ENCODE measurements at places on chromosomes 2 and 18. TPM values are rescaled to one million over a fixed set of nuclear protein-coding genes. Genes with fewer than 3 reads are reported as not detected.

The CTAGE1 gene
- not detected for total RNA-seq

The ATOH8 gene
- not detected for total RNA-seq

The IL1R2 gene
- 0.47 TPM for total RNA-seq

DNA sequence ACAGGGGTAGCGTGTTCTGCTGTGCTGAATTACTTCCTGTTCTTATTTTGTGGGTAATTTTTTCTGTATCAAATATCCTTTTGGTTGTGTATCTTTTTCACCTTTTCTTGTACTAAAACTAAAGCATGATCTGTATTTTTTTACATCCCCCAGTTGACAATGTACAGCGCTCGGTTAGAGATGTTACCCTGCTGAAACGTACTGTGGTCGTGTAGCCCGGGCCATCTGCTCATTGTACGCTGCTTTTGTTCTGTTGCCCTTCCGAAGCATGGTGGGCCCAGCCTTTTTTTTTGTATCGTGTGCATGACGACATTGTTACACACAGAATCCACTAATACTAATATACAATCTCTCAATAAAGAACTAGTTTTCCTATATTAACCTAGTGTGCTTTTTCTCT is 233.1 kb downstream of the HAUS1 start:
- no peak for DNase-seq

- DNase-seq: no peak
Measured at GRCh38 chr18:452816-453215, 47.7 kb downstream of the COLEC12 start.

- DNase-seq: no peak
Measured at GRCh38 chr18:69628774-69629359, 228.2 kb downstream of the DOK6 start.
